ENCODE measurements at places on chromosomes 5 and 9.
A peak's percentile ranks its signal among the peaks of the same experiment; 100 is the strongest.

DNA sequence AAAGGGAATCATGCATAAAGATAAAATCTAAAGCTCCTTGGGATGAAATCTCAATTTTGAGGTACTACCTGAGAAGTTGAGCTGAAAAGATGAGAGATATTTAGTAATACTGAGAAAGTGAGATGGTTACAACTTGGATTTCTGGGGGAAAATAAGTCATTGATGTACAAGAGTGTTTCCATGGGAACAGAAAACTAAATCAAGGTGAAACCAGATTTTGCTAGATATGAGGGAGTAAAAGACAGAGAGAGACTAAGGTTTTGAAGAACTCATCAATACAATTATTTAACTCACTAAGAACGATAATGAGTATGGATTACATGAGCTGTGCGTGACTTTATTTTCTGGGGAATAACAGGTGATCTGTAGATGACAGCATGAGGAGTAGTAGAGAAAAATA is 10.2 kb upstream of the ST8SIA4 start:
- DNase-seq = no peak

DNA sequence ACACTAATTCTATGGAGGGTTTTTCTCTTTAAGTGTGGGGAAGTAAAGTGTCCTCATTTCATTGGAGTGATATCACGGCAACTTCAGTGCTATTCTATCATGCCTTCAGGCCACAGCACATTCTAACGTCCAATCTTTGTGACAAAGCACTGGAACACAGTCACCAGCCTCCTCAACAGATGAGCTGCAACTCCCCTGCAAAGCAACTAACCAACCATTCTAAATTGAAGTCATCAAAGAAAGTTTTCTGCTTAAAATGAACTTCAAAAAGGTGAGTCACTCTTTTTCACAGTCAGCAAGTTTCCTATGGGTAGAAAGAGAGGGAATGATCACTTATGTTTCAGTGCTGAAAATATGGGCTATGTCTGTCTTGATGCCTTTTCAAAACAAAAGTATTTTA is 190.8 kb downstream of the ELAVL2 start:
- no peak for DNase-seq

- no peak for DNase-seq
These were observed 110.9 kb downstream of the KCNIP1 start for GRCh38 chr5:170614720-170615119.

GRCh38 chr9:36148311-36149051 is 11.9 kb downstream of the GLIPR2 start:
- peak; percentile 50 for DNase-seq

- DNase-seq = no peak
These were observed 65.3 kb upstream of the SMC2 start for GRCh38 chr9:104028827-104029226.

DNA sequence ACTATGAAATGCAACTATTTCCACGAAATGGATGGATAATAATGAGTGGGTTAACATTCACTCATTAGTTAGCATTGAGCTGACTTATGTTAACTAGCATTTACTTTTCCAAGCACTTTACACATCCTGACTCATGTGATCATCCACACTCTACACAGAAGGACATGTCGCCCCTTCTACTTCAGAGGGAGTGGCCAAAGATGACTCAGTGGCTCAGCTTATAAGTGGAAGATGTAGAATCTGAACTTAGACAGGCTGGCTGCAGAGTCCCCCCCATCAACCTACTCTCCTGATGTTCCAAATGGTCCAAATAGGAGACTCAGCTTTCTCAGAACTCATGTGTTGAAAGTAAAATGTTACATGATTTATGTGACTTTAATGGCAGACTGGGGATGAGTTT is 146.0 kb downstream of the ADCY2 start:
- no peak for DNase-seq

GRCh38 chr5:173123416-173123815 is 20.9 kb upstream of the BNIP1 start:
- no peak for DNase-seq

GRCh38 chr9:24832307-24832706 is 286.6 kb upstream of the IZUMO3 start:
- DNase-seq = no peak

DNA sequence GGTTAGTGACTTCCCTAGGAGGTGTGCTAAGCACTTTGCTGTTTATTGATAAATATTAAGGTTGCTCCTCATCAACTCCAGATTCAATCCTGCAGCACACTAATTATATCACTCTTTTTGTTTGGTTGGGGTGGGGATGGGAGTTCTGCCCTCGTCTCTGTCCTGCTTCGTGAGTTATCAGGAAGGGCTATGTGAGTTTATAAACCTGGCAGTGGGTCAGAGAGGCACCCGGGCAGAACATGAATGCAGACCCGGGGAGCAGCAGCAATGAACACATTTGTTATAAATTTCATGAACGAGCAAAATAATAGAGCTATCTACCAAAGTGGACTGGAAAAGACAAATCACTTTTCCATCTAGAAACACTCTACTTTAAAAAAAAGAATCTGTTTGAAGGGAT is 125.5 kb upstream of the WWC1 start:
- DNase-seq = no peak

DNA sequence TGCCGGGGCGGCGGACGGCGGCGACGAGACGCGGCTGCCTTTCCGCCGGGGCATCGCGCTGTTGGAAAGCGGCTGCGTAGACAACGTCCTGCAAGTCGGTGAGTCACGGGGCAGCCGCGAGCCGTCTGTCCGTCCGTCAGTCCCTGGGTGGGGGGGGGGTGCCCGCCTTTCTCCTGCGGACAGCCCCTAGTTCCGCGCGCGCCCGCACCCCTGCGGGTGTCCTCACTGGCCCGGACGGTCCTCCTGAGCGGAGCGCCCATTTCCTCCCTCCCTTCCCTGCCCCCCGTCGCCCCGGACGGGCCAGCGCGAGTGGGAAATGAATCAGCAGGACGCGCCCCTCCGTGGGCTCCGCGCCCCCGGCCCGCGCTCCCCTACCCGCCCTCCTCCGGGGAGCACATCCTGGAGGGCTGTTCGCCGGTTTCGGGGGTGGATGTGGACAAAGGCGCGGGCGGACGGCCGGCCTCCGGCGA is 828 bp downstream of the ZSWIM6 start:
- DNase-seq = no peak

DNA sequence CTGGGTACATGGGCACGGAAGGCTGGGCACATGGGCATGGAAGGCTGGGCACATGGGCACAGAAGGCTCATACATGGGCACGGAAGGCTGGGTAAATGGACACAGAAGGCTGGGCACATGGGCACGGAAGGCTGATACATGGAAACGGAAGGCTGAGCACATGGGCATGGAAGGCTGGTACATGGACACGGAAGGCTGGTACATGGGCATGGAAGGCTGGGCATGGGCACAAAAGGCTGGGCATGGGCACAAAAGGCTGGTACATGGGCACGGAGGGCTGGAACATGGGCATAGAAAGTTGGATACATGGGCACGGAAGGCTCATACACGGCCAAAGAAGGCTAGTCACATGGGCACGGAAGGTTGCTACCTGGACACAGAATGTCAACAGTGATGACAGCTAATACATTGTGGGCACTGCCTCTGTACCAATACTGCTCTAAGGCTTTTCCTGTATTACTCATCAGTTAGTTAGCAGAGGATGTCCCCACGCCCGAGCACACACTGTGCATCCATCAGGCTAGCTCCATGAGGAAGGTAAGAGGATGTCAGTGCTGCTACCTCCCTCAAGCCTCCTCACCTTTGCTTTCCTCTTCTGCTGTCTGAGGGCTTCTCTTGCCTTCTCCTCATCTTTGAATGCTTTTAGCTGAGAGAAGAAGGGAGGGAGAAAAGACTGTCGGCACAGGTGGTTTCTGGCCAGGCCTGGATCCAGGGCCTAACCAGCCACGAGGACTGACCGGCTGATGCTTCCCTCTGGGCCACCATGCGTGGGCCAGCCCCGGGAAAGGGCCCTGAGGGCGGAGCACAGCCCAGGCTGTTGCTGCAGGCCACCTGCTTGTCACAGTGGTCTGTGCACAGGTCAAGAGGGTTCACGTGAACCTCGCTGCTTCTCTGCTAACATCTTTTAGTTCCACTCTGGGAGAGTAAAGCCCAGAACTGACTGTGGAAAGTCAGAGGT is 14.3 kb downstream of the GPX3 start:
- DNase-seq = no peak

DNA sequence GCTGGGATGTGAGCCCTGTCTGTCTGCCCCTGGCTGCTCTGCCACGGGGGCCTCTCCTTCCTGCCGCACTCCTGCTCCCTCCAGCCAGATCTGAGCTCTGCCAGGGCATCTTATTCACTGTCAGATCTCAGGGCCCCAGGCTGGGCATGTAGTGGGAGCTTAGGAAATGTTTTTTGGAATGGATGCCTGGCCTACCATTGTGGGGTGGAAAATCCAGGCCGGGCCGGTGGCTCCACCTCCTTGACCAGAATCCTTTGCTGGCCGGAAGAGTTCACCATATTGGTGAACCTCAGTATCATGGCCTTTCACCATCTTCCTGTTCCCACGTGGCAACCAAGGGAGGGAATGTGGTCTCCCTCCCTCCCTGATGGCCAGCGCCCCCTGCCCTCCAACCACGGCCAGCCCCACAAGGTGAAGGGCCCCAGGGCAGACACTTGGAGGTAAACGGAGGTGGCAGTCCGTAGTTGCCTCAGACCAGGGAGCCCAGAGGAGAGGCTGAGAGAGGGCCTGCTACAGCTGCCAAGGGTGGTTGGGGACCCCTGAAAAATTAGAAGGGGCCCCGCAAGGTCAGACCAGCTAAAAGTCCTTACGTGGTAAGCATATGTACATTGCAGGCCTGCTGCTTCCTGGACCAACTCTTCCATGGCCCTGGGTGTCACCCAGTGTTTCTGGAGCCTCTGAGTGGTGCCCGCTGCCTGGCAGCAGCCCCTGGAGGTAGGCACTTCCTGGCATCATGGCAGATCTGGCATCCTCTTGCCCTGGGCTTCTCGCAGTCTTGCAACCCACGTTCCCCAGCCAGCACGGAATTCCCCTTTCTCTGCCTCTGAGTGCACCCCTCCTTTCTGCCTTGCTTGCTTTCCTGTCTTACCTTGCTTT is 153.3 kb downstream of the RGS3 start:
- no peak for DNase-seq

Measured in activated T-cell treated with anti-CD3 and anti-CD28 coated beads for 4 hours (primary cell).